ENCODE measurements at places on chromosomes 6 and 20. TPM values are rescaled to one million over a fixed set of nuclear protein-coding genes. Genes with fewer than 3 reads are reported as not detected.

Gene ADGB
- not detected for total RNA-seq

Gene HTR1E
- not detected for total RNA-seq

Gene TOX2
- 9.1 TPM for total RNA-seq

Gene FAM217A
- total RNA-seq = not detected

Gene MOCS3
- total RNA-seq = 4.6 TPM

Gene RIPOR2
- under 0.01 TPM for total RNA-seq

Gene AK9
- total RNA-seq = 2.4 TPM

Gene SPATS1
- not detected for total RNA-seq

GRCh38 chr6:139593081-139593480, 218.6 kb upstream of the CITED2 start:
- DNase-seq = peak; percentile 27

DNA sequence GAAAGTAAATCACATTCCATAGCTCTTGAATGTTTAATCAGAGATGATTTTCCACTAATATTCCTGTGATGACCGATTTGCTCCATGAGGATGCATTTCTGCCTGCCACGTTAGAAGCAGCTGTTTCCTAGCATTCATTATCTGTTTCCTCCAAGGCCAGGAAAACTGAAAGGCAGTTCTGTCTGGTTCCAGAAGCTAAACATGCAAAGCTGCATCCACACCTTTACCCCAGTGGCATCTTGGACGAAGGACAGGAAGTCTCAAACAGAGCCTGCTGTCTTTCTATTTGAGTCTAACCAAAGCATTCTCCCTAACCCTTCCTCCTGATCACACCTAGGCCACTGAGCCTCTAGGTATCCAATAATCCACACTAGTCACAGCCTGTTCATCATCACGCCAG, 27.6 kb downstream of the CNKSR3 start:
- DNase-seq = no peak

- DNase-seq = no peak
These were observed 301.8 kb downstream of the TBC1D7 start for GRCh38 chr6:13026557-13026956.

- no peak for DNase-seq
These were observed 8.9 kb upstream of the CDSN start for GRCh38 chr6:31129130-31129529.

- DNase-seq = peak; percentile 76
These were observed 60.0 kb downstream of the TRIM27 start for GRCh38 chr6:28863604-28864325.

GRCh38 chr6:148457137-148457842, 114.7 kb downstream of the SASH1 start:
- peak; percentile 31 for DNase-seq

DNA sequence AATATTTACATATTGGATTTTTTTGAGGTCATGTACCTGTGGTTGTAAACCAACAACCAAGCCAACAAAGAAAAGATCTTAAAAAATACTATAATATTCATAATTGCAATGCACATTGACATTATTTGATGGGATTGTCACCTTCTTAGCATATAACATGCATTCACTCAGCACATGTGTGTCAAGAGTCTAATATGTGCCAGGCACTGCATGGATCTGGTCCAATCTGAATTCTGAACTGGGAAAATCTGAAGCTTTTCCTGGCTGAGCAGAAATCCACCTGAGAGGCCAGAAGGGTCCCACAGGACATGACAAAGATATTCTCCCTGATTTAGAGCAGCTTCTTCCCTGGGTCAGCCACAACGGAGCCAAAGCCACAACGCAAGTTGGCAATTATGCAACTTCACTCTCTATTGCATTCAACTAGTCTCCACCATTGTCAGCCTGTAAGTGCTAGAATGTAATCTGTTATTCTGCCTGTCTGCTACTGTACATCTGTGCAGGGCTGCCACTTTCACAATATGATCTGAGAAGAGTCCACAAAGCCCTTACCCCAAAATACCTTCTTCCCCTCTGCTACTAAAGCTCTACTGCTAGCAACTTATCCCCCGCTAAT, 17.0 kb upstream of the DDO start:
- DNase-seq = no peak

GRCh38 chr6:96502915-96503314, 18.7 kb upstream of the UFL1 start:
- no peak for DNase-seq

DNA sequence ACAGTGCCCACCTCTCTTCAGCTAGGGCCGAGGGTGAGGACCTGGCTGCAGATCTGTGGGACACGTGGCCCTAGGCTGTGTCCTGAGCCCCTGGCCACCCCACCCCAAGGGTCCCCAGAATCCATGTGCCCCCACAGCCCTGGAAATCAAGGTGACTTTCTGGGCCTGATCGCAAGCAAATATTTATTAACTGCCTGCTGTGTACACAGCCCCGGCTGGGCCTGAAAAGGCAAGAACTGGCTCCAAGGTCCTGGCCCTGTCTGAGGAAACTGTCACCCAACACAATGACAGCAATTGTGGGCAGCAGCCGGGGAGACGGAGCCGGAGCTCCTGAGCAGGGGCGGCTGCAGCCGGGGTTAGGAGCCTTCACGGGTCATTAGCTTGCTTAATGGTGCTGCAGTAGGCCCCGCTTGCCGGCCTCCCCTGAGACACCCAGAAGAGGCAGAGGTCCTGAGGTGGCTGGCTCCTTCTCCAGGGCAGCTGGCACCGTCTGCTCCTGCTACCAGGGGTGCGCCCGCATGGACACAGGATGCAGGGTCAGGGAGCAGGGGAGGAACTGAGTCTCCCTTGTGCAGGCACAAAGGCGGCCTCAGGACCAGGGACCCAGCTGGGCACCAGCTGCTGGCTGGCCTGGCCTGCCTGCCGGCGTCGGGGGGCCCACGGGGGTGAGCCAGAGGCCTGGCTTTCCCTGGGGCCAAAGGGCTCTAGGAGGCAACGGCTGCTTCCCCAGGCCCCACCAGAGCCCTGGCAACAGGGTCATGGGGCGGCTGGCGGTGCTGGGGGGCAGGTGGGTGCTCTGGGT, 24.1 kb downstream of the NPEPL1 start:
- DNase-seq = no peak

DNA sequence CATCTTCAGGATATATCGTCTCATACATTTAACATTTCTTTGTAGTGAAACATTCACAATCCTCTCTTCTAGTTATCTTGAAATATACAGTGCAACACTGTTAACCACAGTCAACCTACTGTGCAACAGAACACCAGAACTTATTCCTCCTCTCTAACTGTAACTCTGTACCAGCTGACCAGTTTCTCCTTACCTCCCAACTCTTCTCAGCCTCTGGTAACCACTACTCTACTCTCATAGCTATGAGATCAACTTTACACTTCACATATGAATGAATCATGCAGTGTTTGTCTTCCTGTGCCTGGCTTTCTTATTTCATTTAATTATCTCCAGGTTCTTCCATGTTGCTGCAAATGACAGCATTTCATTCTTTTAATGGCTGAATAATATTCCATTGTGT, 337.6 kb downstream of the BTBD9 start:
- no peak for DNase-seq

DNA sequence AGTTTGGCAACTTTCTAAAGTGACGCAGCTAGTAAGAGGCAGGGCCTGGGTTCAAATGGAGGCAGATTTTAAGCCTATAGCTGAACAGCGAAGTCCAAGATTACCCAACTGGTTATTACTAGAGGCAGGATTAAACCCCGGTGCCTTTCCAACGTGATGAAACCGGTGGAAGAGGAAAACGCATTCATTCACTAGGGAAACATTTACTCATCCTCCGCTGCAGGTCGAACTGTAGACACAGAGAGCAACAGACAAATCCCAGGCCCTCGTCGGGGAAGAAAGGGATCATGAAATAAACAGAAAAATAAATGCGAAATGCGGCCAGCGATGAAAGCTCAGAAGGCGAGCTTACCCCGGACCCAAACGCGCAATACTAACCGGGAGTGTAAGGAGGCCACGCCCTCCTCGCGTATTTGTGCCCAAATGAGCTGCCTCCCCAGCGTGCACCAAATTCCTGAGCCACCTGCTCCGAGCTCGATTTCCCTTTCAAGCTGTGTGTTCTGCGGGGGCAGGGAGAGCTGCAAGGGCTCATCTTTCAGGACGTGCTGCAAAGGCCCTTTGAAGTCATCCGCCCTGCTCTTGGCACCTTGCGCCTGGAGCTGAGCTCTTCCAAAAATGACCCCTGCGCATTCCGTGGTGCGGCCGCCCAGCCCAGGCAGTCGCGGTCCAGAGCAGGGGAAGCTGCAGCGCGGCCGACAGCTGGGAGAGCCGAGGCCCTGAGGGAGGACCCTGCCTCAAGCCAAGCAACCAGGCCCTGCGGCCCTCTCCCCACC, 46.9 kb downstream of the PDYN start:
- DNase-seq = no peak

DNA sequence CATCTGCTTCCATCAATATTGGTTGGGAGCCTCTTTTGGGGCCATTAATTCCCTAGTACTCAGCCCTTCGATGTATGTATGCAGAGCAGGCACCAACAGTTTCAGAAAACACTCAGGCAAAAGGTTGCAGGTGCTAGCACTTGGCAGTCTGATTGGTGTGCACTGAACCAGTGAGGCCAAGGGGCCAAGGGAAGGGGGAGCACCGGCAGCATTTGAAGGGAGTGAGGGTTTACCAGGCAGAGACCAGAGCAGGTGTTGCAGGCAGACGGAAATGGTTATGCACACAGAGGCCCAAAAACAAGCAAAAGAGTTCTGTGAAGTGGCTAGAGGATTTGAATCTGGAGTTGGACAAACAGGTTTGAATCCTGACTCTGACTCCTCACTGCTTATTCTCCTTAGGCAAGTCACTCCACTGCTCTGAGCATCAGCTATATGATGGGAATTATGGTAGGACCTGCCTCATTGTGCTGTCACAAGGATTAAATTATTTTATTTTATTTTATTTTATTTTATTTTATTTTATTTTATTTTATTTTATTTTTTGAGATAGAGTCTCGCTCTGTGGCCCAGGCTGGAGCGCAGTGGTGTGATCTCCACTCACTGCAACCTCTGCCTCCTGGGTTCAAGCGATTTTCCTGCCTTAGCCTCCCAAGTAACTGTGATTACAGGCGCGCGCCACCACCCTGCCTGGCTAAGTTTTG, 58.1 kb upstream of the SHLD1 start:
- DNase-seq = no peak

DNA sequence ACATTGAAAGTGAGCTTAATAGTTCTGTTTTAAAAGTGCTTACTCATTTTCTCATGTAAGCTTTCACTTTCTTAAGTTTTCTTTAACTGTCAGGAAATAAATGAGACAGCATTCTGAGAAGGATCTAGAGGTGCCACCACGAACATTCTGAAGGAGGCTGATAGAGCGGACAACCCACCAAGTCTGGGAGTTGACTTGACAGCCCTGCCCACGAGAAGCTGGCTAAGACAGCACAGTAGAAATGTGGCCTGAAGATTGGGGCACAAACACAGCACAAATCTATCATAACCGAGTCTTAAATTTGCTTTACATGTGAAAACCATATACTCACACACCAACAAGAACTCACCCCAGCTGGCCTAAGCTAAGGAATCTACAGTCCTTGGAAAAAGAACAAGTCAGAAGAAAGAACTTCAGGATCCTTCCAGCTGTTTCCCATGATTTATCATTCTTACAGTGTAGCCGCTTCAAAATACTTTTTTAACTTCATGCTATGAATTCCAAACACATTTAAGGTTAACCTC, 144.2 kb upstream of the TNFAIP3 start:
- DNase-seq = no peak

- DNase-seq = no peak
These were observed 64.2 kb upstream of the CCN6 start for GRCh38 chr6:111989743-111990142.

DNA sequence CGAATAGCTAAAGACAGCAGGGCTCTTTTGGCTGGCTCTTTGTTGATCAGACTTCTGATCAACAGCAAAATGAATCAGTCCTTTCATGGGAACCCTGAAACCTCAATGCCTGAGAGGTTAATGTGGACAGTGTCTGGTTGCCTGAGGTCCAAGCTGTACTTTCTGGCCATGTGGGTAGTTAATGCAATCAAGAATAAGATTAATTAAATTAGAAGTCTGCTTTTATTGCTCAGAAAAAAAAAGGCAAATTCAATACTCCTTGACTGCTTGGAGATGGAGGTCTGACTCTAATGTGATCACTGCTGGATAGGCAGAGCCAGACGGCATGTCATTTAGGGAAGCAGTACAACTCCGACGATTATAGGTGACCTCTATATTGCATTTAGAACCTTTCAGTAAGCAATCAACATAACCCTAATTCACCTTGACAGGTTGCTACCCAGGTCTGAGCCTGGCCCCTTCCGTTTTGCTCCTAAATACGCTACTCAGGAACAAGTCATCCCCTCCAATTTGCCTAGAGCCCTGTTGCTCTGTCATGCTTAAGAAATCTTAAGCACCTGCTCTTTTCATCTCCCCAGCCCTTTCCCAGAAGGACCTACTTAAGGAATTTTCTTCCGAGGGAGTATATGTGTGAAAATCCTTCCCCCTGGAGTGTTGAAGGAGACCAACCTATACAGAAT, 370.0 kb upstream of the SPTLC3 start:
- DNase-seq = no peak

All from mammary epithelial cell (primary cell).